Activated CD4-positive, alpha-beta T cell treated with anti-CD3 and anti-CD28 coated beads for 1 hour (primary cell): ENCODE measurements at places on chromosomes 4 and X.

DNA sequence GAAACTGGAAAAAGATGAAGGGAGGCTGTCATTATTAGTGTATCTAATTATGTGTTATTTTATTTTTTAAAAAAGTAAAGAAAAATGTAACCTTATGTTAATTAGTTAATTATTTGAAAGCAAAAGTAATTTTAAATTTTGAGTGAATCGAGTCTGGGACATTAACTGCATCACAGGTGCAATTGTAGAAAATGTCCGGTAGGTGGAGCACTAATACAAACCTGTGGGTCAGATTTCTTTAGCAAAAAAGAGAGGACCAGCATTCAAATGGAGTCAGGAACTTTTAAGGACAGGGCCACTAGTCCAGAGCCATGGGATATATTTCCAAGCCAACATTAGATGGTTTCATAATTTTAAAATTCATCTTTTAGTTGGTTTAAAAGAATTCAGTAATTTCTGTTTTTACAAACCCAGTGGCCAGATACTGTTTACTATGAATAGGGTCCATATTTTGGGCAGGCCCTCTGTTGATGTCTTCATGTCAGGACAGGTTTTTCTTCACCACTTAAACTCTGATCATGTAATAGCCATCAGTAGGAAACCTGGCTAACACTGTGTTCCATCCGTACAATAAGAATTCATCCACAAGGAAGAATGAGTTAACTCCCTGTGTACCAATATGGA is 27.2 kb downstream of the BST1 start:
- no peak for DNase-seq

DNA sequence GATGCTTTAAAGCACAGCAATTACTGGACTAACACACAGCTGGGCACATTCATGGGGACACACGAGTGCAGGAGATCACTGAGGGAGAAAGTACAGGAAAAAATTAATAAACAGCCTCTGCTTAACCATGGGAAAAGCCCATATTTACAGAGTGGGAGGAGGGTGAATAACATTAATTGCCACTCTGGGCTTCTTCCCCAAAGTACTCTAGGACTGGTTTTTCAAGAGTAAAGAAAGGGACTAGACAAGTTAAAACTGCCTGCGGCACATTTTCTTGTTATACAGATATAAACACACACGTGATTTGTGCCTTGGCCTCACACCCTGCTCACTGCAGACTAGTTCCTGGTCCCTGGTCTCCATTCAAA is 179.7 kb upstream of the TET2 start:
- DNase-seq, result no peak

- DNase-seq, result no peak
These were observed 113.6 kb upstream of the PPARGC1A start for GRCh38 chr4:24003496-24003895.

GRCh38 chr4:11427121-11427996 is 1.3 kb downstream of the HS3ST1 start:
- no peak for DNase-seq

GRCh38 chr4:141768954-141769353 is 132.6 kb downstream of the IL15 start:
- DNase-seq, result no peak
